Coronary artery (tissue), 2 donors: ENCODE measurements at places on chromosomes 11 and 22.

DNA sequence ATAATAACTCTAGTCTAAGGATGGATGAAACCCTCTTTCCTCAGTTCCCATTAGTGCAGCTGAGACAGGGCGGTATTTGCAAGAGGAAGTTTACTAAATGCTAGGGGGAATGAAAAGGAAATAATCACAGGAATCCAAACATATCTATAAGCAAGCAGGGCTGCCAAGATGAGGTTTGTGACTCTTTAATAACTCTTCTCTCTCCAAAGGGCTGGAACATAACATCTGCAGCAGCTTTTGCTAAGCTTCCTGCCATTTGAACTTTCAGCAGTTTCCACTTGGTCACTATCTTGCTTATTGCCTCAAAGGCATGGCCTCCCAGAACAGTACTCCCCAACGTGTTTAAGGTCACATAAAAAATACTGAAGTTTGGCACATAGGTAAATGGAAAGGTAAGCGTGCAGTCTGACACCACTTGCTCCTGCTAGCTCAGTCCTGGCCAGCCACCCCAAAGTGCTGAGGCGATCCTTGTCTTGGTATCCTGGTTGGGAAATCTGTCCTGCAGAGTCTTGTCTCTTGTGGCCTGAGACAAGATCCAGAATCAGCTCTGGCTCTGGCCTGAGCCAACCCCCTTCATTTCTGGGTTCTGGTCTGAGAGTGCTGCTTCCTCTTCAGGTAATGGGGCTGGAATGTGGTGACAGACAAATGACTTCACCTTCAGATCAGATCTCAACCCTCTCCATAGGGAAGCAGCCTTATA is 81.8 kb downstream of the KCNC1 start:
- DNase-seq: no peak

DNA sequence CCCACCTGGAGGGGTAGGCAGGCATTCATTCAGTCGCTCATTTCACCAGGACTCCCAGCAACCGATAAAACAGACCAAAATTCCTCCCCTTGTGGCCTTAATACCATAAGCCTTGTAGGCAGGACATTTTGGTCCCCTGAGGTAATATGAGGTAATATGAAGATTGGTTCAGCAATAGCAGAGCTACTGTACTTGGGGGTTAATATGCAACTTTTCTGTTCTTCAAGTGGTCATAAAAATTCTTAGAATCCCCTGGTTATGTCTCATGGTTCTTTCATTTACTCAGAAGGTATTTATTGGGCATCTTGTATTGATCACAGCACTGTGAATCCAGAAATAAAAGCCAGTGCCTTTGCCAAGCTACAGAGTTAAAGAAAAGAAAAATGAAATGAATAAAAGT is 29.8 kb downstream of the SHISA8 start:
- DNase-seq: no peak

- no peak for DNase-seq
Observed at GRCh38 chr11:32786811-32787210, 7.7 kb downstream of the CCDC73 start.

- no peak for DNase-seq
Observed at GRCh38 chr11:126790550-126791081, 210.0 kb downstream of the KIRREL3 start.

GRCh38 chr11:13784855-13785254 is 116.4 kb downstream of the FAR1 start:
- DNase-seq: no peak

DNA sequence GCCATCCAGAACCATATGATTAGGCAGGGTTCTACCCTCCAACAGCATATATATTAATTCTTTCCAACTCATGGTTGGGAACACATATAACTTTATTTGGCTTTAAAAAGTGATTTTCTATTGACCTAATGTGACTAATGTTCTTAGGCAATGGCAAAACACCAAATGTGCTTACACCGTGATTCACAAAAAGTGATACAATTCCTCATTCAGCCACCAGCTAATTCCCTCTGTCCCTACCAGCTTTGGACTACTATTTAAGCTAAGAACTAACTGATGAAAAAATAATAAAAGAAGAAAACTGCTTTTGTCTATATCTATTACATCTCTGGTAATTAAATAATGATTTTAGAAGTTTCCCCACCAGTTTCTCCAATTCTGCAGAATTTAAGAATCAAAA is 4.7 kb downstream of the CTSC start:
- no peak for DNase-seq

- no peak for DNase-seq
Observed at GRCh38 chr11:72491001-72491400, 56.7 kb upstream of the CLPB start.

DNA sequence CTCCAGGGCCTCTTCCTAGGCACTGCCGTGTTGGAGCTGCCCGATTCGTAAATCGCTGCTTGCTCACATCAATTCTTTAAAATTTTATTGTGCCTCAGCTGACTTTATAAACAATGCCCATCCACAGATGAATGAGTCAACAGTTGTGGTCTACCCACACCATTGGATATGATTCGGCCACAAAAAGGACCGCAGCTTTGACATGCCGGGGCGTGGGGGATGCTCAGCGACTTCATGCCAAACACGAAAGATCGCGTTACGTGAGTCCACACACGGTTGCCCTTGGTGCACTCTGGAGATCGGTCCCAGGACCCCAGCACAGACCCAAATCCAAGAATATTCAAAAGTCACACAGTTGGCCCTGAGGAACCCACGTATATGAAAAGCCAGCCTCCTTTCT is 195.7 kb downstream of the CTTN start:
- no peak for DNase-seq

DNA sequence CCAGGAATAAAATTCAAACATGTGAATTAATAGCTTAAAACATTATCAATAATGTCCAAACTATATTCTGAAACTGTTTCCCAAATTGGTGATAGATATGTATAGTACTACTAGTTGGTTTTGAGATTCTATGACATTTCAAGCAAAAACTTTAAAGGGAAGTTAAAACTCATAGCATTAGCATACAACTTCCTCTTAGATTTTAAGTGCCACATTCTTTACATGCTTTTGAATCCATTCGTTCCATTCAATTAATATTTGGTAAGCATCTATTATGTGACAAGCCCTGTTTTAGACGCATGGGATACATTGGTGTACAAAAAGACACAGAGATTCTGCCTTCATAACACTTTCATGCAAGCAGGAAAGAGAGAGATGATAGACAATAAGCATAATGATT is 8.9 kb downstream of the PATL1 start:
- no peak for DNase-seq

- DNase-seq: no peak
Observed at GRCh38 chr11:25824688-25825087, 507.2 kb upstream of the ANO3 start.

GRCh38 chr11:85831050-85831449 is 20.1 kb upstream of the SYTL2 start:
- no peak for DNase-seq

DNA sequence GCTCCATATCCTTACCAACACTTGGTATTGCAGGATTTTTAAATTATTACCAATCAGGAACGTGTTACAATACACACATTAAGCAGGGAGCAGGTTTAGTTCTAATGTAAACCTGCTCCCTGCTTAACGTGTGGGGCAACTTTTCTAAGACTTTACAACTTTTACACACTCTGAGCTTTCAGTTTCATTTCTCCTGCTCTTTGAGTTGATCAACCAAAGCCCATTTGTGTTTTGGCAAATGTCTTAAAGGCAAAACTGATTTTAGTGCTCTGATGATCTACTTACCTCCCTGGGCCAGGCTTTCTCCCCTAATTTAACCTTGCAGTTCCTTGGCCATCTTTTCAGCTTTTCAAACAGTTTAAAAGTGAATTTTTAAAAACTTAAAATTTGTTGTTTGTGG is 70.9 kb downstream of the ZBTB44 start:
- DNase-seq: no peak

DNA sequence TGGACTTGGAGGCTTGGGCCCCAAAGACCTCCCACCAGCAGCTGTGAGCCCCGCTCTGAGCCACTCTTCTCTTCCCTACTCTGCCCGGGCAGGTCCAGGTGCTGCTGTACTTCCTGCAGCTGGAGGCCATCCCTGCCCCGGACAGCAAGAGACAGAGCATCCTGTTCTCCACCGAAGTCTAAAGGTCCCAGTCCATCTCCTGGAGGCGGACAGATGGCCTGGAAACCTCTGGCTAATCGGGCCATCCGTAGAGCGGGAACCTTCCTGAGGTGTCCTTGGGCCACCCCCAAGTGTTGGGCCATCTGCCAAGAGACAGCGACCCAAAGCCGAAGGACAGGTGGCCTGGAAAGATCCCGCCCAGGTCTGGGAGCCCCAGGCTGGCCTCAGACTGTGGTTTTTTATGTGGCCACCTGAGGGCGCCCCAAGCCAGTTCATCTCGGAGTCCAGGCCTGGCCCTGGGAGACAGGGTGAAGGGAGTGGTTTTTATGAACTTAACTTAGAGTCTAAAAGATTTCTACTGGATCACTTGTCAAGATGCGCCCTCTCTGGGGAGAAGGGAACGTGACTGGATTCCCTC is 135.1 kb downstream of the BCR start:
- DNase-seq: no peak

- DNase-seq: no peak
Observed at GRCh38 chr22:26199665-26200064, 30.4 kb downstream of the SEZ6L start.

GRCh38 chr11:59336176-59336575 is 22.5 kb upstream of the OR5AN1 start:
- no peak for DNase-seq

DNA sequence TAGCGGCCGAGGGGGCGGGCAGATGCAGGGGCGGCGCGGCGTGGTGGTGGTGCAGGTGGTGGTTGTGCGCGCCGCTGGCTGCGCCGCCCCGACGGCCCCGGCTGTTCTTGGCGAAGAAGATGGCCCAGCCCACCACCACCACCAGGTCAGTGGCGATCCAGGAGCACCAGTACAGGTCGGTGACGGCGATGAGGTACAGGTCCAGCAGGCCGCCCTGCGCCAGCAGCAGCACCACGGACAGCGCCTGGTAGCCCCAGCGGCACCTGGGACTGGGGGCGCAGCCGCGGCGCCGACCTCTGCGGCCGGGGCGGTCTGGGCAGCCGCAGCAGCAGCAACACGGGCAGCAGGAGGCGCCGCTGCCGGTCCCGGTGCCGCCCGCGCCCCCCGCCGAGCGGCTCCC is 879 bp downstream of the TMEM121B start:
- no peak for DNase-seq

DNA sequence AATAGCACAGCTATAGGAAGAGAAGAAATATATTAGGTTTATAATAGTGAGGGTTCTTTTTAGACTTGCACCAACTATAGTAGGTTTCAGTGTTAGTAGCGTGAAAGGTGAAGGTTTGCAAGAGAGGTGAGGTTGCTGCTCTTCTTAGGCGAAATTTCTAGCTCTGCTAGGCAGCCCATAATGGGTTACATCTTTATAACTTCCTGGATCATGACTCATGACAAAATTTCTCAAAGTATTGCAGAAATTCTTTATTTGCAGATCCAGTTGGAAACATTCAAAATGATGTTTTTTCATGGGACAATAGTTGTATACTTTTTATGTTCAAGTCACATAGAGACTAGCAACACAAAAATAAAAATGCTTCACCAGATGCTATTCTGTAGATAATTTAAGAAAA is 260.0 kb downstream of the SOX6 start:
- DNase-seq: no peak

GRCh38 chr11:125092669-125093068 is 18.8 kb downstream of the TMEM218 start:
- DNase-seq: no peak

DNA sequence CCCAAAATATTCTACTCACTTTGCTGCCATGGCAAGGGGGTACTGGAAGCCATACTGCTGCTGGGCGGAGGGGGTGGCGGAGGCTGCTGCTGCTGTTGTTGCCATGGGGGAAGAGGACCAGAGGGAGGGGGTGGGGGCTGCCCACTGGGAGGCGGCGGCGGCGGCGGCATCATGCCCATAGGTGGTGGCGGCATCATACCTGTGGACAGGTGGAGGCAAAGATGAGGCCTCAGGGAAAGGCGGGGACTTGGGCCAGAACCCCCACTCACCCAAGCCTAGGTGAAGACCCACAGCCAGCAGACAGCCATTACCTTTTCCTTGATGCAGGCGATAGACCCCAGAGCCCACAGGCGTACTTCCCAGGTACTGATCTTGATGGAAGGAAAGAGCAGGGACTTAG is 7.1 kb upstream of the PYGM start:
- no peak for DNase-seq

DNA sequence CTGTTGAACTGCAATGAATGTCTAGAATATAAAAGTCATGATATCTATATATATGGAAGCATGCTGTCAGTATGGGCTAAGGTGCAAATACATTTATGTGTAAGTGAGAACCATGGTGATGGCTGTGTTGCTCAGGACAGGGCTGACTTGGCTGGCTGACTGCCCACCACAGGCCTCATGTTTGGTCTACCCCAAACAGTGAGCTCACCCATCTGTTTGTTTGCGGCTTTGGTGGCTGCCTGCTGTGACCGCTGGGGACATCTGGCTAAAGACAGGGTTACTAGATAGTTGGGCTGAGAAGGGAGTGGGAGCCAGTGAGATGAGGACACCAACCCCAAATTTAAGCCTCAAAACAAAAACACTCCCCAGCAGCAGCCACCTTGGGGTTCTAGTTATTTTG is 6.3 kb downstream of the CD44 start:
- no peak for DNase-seq

- no peak for DNase-seq
Observed at GRCh38 chr11:44834846-44835245, 108.1 kb downstream of the TSPAN18 start.

DNA sequence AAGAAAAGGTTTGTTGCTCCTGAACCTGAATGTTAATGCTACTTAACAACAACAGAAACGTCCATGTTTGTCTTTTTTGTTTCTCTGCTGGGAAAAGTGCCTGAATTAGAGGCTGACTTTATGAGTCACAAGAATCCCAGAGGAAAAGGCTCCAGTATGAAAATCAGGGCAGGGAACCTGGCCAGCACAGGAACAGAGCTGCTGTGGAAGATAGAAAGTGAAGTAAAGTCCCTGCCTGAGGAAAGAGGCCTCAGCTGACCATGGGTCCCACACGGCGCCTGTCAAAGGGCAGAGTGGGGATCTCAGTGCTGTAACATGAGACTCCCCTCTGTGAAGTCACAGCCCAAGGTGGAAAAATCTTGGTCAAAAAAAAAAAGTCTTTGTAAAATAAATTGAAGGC is 632.3 kb upstream of the CCDC90B start:
- DNase-seq: no peak

- DNase-seq: no peak
Observed at GRCh38 chr22:42720263-42721044, at the start of gene A4GALT. Gene A4GALT, minus strand, starts transcription at chr22:42720870. Its CDS starts 26,919 bp downstream, at chr22:42693951.
